Stimulated activated CD8-positive, alpha-beta memory T cell treated with anti-CD3 and anti-CD28 coated beads, Interleukin-4, amount 100 ng/mL, for 1 hour (primary cell): ENCODE measurements at places on chromosomes 12 and 14.

DNA sequence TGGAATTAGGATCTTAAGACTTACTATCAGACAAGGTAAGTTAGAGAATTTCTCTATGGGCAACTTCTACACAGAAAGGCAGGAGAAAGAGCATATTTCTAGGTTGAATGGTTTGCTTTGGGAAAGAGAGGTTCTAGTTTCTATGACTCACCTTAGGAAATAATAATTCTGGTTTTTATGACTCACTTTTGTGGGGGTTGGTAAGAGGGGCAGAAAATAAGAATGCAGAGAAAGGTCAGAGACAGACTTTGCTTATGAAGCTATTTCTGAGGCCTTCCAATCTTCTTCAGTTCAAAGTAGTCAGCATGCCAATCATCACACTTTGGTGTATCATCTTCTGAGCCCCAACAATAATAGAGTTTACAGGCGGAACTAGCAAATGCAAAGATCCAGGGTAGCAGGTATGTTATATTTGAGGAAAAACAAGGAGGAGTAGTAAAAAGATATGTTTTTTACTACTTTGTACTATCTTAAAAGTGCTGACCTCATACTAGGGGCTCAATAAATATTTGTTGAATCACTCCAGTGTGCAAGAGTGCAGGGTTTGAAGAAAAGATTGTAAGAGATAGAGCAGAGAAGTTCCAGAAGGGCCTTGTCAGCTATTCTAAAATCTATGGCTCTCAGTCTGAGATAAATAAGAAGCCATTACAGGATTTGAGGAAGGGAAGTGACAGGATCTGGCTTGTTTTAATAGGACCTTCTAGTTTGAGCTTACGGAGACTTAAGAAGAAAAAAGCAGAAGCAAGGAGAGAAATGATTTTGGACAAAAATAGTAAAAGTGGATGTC, 56.7 kb upstream of the LRFN5 start:
- no peak for DNase-seq

GRCh38 chr12:68042212-68042699, 53.0 kb downstream of the IFNG-AS1 start:
- no peak for DNase-seq

- no peak for DNase-seq
These were observed 22.2 kb upstream of the LRTM2 start for GRCh38 chr12:1797991-1798640.

GRCh38 chr12:129696405-129696804, 207.4 kb downstream of the TMEM132D start:
- DNase-seq, result no peak

DNA sequence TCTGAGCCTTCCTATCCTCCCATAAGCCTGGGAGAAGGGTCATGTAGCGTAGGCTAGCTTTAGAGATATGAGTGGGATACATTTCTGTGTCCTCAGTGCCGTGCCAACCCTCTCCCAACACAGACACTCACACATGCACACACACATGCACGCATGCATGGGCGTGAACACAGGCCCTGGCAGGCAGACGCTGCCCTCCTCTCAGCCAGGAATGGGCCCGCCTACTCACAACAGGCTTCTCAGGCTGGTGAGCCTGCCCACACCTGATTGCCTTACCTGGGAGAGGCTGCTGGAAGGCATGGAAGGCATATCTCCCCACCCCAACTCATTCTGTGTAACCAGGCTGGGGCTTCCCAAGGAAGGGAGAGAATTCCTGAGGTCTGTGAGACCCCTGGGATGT, 12.8 kb upstream of the ACVR1B start:
- no peak for DNase-seq

GRCh38 chr12:460261-461230, 807 bp downstream of the B4GALNT3 start:
- DNase-seq, result no peak

- no peak for DNase-seq
These were observed 89.5 kb downstream of the PTPRO start for GRCh38 chr12:15411842-15412241.

DNA sequence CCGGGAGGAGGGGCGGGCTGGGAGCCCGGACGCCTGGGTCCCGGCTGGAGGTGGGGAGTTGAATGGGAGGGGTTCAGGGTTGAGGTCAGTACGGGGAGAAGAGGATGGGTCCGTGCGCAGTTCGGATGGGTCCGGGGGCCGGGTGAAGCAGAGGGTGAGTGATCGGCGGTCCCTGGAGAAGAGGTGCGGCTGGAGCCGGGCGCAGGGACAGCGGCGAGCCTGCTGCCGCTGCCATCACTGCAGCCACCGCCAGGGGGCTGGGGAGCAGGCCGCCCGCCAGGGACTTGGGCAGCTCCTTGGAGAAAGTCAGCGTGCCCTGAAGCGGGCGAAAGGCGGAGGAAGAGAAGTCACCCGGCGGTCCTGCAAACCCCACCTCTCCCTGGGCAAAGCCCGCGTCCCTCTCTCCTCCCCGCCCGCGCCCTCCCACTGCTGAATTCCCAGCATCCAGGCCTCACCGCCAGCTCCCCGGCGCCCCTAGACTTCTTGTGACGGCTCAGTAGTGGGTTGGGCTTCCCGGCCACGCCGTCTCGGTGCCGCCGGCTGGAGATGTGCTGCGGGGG, 6.0 kb upstream of the GPR84 start:
- no peak for DNase-seq

DNA sequence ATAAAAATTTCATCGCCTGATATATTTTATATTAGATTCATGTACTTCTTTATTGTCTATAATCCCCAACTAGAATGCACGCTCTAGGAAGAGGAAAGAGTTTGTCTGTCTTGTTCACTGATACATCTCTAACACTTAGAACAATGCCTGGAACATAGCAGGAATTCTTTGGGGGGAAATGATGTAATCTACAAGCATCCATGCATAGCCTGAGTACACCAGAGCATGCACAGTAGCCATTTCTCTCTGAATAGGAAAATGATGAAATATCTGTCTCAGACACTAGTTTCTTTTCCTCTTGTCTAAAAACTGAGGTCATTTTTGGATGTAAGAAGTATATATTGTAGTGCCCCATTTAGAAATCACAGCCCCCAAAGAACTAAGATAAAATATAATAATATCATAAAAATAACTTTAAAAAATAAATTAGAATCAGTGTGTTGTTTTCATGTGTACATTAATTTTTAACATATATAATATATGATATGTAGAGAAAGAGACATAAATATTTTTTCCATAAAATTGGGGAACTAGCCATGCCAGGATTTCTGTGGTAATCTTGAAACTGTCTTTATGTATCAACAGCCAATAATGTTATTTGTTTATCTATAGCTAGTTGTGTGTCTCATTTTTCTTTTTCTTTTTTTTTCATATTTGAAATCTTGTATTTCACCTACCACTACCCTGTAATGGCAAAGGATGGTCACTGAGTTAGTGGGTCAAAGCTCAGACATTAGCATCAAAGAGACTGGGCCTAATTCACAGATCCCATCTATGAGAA, 155.6 kb upstream of the TMCC3 start:
- DNase-seq, result no peak

DNA sequence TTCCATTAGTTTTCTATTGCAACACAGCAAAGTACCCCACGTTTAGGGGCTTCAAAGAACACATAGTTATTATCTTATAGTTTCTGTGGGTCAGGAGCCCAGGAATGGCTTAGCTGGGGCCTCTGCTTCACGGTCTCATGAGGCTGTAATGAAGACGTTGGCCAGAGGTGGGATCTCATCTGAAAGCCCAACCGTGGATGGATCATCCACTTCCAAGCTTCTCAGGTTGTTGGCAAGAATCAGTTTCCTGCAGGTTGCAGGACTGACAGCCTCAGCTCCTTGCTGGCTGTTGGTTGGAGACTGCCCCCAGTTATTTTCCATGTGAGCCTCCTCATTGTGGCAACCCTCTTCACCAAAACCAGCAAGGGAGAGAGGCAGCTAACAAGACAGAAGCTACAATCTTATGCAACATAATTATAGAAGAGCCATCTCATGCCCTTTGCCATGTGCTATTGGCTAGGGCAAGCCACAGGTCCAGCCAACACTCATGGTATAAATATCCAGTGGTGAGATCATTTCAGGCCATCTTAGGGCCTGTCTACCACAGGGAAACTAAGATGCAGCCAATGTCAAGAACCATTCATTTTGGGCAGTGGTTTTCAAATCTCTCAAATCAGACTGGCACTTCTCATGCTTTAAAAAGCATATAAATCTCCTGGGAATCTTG, 452.4 kb downstream of the MED13L start:
- no peak for DNase-seq

GRCh38 chr14:61562321-61563161, 132.8 kb upstream of the HIF1A start:
- no peak for DNase-seq

DNA sequence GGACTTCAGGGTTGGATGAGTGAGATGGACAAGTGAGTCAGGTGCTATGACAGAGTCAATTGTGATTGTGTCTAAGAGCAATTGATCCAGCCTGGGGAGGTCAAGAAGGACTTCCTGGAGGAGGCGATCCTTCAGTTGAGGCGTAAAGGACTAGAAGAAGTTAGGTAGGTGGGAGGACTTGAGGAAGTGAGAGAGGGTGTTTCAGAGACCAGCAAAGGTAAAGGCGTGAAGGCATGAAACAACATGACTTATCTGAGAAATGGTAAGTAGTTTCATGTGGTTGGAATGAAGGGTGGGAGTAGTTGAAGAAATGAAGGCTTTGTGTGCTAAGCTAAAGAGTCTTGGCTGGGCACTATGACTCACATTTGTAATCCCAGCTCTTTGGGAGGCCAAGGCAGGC, 48.9 kb upstream of the PPP1CC start:
- no peak for DNase-seq

GRCh38 chr12:3795492-3796133, 42.7 kb upstream of the CRACR2A start:
- no peak for DNase-seq

- no peak for DNase-seq
These were observed 376.8 kb downstream of the PCNX1 start for GRCh38 chr14:71284048-71284447.

GRCh38 chr12:19482036-19482435, 42.7 kb downstream of the AEBP2 start:
- DNase-seq, result no peak

- no peak for DNase-seq
These were observed 209.9 kb downstream of the ITPR2 start for GRCh38 chr12:26623136-26623535.

DNA sequence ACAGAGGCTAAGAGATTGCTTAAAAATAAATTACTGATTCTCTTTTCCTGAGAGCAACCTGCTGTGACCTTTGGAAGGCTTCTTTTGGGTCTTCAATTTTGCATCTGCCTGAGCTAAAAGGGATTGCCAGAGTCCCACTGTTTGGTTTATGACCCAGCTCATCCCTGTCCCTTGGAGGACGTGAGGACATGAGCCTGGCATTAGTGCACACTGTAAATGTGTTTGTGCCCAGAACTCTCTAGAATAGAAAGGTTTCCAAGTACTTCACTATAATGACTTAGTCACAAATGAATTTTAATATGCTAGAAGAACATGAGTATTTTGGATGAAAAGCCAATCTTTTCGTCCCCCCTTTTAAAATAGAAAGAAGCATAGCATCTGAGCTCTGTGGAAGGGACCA, 47.1 kb upstream of the CDKN3 start:
- no peak for DNase-seq

DNA sequence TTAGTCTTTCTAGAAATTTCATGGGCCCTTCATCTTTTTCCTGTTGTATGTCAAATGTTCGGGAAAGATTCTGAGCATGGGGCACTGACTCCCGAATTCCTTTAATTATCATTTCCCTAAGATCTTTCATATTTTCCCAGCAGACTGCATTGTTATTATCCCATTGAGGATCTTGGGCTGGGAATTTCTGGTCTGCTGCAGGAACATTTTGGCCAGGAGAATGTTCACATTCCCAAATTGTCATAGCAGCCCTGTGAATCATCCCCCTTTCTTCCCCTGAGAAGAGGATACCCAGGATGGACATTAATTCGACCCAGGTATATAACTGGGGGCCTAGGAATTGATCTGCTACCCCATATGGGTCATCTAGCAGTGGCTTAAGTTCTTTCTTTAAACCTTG, 112.5 kb downstream of the RIN3 start:
- DNase-seq, result no peak

- no peak for DNase-seq
These were observed 601.5 kb downstream of the KCNH5 start for GRCh38 chr14:62443796-62444195.

DNA sequence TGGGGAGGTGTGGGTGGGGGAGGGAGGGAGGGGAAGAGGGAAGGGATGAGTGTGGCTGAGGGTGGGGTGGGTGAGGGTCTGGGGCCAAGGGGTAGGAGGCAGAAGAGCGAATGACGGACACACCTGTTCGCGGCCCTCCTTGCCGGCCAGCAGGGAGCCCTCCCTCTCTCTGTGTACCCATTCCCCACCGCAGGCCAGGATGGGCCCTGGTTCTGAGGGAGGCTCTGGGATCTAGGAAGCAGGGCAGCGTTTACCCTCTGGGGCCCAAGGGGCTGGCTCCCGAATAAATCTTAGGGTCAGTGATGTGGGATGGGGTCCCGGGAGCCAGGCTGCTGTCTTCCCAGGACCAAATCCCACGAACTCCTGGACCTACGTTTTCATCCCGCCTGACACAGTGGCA, 46.0 kb upstream of the ESRRB start:
- DNase-seq, result no peak

DNA sequence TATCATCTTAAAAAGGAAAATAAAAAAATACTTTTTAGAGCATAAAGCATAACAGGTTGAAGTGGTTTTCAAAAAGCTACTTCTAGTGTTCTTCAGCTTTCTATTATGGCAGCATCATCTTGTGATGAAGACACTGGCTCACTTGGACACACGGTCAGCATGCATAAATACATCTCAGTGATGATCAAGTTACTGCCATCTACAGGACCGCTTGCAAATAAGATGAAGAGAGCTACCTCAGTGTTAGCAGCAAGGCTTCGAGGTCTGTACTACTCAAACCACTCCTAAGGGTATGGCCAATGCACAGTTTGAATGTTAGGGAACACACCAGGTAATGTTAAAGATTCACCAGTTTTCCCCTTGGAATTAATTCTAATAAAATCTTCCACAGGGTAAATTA, 58.8 kb downstream of the GALC start:
- no peak for DNase-seq

- DNase-seq, result no peak
These were observed 179.0 kb upstream of the IGF1 start for GRCh38 chr12:102659200-102659911.

- DNase-seq, result no peak
These were observed 10.3 kb downstream of the TNS2 start for GRCh38 chr12:53060064-53060720.

GRCh38 chr12:3255057-3255456, 177.9 kb downstream of the TSPAN9 start:
- no peak for DNase-seq

- DNase-seq, result no peak
These were observed 50.8 kb upstream of the CDKL1 start for GRCh38 chr14:50447461-50447860.

GRCh38 chr12:124772289-124773170, 91.1 kb downstream of the SCARB1 start:
- DNase-seq, result no peak

- no peak for DNase-seq
These were observed 332.5 kb downstream of the NPAS3 start for GRCh38 chr14:33271216-33271615.

- no peak for DNase-seq
These were observed 440.9 kb downstream of the LRIG3 start for GRCh38 chr12:58479401-58479800.

GRCh38 chr12:12823300-12823699, 10.2 kb downstream of the DDX47 start:
- no peak for DNase-seq

GRCh38 chr12:89547101-89547500, 21.3 kb upstream of the POC1B start:
- no peak for DNase-seq

GRCh38 chr14:79016828-79017505, 846.8 kb downstream of the NRXN3 start:
- no peak for DNase-seq

- no peak for DNase-seq
These were observed 86.6 kb upstream of the TMEM263 start for GRCh38 chr12:106868982-106869700.
